ENCODE measurements at places on chromosomes 7 and 10.

DNA sequence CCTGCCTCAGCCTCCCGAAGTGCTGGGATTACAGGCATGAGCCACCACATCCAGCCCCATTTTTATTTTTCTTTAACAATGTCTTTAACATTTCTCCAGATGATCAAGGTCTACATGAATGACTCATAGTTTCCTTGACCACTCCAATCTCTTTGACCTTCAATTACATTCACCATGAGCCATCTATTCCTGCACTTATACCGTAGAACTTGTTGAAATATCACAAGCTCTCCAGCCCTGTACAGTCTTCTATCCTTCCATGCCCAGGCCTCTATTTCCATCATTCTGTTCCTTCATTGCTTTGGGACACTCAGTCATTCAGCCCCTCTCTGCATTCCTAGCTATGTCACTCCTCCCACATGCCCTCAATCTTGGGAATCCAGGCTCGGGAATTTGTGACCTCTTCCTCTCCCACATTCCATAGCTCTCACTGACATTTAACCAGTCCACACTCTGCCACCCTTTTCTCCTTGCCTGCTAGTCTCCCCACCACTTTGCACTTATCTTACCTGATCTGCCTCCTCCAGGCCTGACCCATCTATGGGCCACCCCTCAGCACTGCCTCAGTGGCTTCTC, 151.8 kb upstream of the STK17A start:
- no peak for DNase-seq

GRCh38 chr7:44981035-44981706, 2.4 kb upstream of the MYO1G start:
- DNase-seq, result no peak

DNA sequence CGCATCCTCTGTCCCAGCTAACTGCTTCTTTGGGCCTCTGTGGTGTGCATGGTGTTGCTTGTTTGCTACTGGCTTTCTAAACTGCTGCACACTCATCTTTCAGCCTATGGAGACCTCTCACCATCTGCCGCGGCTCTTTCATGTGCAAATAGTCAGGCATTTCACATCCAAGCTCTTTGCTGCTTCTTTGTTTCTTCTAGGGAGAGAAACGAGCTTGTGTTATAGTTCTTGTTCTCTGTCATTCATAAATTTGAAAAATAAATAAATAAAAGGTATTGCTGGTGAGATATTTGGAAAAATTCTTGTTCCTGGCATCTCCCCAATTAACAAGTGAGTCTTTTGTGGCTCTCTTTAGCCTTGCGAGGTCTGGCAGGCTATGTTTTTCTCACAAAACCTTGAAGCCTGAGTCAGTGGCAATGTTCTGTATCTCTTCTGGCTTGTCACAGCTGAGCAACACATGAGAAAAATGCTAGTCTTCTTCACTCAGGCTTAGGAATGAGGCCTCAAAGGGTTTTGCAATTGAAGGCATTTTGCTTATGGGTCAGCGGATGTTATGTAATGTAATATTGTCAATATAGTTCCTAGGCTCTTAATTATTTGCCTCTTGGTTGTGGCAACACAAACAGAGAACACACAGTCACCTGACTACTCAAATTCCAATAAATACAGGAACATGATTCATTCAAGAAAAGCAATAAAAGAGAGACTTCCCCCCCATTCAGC, 274.0 kb downstream of the FRMD4A start:
- no peak for DNase-seq

DNA sequence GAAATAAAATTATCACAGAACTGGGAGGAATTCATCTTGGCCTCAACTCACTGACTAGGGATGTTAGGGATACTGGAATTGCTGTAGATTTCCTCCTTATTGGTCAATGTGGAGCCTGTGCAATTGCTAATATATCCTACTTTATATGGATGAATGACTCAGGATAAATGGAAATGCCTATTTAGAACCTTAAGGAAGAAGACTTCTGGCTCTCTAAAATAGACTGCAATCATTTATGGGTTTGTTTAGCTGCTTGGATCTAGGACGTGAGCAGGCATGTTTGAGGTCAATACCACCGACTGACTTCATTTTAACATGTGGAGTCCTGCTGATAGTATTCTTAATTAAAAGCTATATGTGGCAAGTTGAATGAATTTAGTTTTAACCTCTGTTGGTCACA, 1040.1 kb upstream of the LRRN3 start:
- no peak for DNase-seq

- no peak for DNase-seq
These were observed 101.1 kb downstream of the SLC37A3 start for GRCh38 chr7:140297192-140297591.

- DNase-seq, result no peak
These were observed 44.4 kb downstream of the MCU start for GRCh38 chr10:72736176-72736827.

DNA sequence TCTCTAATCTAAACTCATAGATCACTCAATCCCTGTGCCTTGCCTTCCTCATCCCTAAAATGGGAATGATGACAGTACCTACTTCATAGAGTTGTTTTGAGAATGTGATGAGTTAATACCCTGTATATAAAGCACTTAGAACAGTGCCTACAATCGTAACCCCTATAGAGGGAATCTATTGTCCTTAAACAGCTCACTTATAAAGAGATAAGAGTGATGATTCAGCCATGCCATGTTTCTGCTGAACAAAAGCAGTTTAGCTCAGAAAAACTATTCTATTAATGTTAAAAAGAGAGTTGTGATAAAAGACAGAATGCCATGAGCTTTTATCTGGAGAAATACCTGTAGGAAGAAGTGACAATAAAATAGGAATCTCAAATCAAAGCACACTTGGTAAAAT, 63.6 kb downstream of the CUBN start:
- no peak for DNase-seq

- no peak for DNase-seq
These were observed 15.0 kb downstream of the ARPC1A start for GRCh38 chr7:99340659-99341058.

- no peak for DNase-seq
These were observed 185.7 kb upstream of the TMEM72 start for GRCh38 chr10:44725404-44725803.

- peak; percentile 55 for DNase-seq
These were observed 871 bp downstream of the SPOCK2 start for GRCh38 chr10:72087392-72087968.

DNA sequence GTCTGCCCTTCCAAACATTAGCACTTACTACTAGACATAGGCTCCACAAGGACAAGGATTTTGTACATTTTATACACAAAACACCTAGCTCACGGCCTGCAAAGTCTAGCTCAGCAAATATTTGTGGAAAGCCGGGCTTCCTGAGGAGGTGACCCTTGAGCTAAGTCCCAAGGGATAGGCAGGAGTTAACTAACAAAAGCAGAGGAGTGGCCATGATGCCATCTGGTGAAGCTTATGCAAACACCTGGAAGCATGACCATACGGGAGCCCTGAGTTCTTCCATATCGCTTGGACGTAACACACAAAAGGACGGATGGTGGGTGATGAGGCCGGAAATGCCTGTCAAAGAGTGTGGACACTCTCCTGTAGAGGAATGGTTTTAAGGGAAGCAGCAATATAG, 25.9 kb upstream of the YAE1 start:
- DNase-seq, result no peak

DNA sequence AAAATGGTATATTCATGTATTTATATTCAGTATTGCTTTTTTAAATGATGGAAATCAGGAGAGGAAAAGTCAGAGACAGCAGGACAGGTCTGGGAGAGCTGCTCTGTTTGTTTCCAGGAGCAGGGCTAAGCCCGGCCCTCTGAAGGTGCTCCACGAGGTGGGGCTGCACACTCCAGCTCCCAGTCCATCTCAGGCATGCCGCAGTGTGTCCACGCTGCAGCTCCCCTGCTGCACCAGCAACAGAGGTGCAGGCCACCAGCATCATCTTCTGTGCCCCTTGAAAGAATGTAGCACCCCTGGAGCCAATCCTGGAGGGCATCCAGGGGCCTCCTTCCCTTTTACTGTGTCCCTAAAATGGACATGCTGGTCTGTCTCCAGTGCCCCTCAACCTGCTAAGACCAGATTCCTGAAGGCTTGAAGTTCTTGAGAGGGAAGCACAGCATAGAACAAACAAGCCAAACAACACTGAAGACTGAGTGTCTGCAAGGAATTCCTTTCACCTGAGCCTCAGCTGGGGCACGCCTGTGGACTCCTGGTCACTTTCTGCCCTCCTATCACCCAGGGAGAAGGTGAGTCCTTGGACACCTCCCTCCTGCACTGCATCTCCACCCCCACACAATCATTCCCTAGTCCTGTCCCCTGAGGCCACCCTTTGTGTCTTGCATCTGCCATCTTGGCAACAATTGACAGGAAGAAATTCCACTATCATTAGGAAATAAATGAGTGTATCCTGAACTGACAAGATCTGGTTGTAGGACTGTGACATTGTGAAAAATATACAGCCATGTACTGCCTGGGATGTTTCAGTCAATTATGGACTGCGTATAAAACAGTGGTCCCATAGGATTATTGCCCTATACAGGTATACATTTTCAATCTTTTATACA, 100.5 kb downstream of the CXCL12 start:
- no peak for DNase-seq

GRCh38 chr10:103491729-103492364, 1.7 kb upstream of the NEURL1 start:
- no peak for DNase-seq

- no peak for DNase-seq
These were observed 219.9 kb downstream of the DKK1 start for GRCh38 chr10:52533986-52534385.

- DNase-seq, result peak; percentile 94
These were observed at the start of gene SHOC2 for GRCh38 chr10:110919349-110919931. Gene SHOC2 (plus strand): TSS chr10:110919604. CDS start chr10:110964359, 44,755 bp downstream.

DNA sequence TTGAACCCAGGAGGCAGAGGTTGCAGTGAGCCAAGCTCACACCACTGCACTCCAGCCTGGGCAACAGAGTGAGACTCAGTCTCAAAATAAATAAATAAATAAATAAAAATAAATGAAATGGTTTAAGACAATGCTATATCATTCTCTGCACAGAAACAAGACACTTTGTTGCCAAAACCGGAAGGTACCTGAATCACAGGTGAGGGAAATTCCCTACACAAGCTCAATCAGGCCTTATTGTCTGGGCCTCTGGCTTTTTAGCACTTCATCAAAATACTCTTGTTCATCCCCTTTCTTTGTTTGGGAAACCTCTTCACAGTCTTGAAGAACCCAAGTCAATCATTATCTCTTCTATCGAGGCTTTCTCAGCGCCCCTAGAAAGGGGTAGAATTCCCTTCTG, 166.1 kb upstream of the NPSR1 start:
- DNase-seq, result no peak

DNA sequence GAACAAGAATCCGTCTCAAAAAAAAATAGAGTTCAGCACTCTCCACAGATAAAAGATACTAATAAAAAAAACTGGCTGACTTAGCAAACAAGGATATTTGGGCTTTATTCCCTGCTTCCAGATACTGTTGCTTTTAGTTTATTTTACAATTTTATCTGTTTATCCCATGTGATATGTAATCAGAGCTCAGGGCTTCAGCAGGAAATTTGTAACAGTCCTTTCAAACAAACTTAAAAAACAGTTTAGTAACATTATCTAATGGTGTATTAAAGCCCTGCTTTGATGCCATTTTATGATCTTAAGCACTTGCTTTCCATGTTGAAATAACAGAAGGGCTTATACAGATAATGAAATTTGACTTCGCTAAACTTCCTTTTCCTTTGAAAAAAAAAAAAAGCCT, 28.1 kb downstream of the DCLRE1A start:
- no peak for DNase-seq

- no peak for DNase-seq
These were observed 164.7 kb downstream of the GNAT3 start for GRCh38 chr7:80347173-80347572.

Data from activated CD4-positive, CD25-positive, alpha-beta regulatory T cell treated with anti-CD3 and anti-CD28 coated beads, Interleukin-2, amount 50 U/mL, for 72 hours (primary cell).